Breast epithelium (tissue), 4 donors: ENCODE measurements at places on chromosomes 11 and 22. TPM values are rescaled to one million over a fixed set of nuclear protein-coding genes. Genes with fewer than 3 reads are reported as not detected.

Gene SCN4B
- total RNA-seq = 3.7 TPM

Gene CBX6
- 34.7 TPM for total RNA-seq

DNA sequence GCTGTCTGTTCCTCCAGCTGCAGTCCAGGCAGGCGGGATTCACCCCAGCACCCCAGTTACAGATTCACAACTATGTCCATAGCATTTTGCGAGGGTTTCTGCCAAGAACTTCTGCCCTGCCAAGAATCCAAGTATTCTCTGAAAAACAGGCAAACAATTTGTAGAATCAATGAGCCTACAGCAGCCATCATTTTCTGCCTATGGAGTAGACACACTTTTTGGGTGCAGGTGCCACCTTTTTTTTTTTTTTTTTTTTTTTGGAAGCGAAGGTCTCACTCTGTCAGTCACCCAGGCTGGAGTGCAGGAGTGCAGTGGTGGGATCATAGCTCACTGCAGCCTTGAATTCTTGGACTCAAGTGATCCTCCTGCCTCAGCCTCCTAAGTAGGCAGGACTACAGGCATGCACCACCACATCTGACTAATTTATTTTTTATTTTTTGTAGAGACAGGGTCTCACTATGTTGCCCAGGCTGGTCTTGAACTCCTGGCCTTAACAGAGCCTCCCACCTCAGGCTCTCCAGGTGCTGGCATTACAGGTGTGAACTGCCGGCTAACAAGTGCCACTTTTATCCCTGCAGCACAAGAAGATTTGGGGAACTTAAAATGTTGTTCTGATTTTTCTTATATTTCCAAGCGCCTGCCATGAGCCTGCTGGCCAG, 195.1 kb downstream of the SNX19 start:
- H3K4me1 ChIP-seq = peaks cover 8% of the 10 kb centered on the region
- no peak overlapping the region for H3K4me3 ChIP-seq
- no peak for DNase-seq
- no peaks in the 10 kb centered on the region for H3K27me3 ChIP-seq
- H3K36me3 ChIP-seq = no peaks in the 10 kb centered on the region
- H3K27ac ChIP-seq = no peak overlapping the region

Gene CSF2RB
- total RNA-seq = 3.3 TPM

DNA sequence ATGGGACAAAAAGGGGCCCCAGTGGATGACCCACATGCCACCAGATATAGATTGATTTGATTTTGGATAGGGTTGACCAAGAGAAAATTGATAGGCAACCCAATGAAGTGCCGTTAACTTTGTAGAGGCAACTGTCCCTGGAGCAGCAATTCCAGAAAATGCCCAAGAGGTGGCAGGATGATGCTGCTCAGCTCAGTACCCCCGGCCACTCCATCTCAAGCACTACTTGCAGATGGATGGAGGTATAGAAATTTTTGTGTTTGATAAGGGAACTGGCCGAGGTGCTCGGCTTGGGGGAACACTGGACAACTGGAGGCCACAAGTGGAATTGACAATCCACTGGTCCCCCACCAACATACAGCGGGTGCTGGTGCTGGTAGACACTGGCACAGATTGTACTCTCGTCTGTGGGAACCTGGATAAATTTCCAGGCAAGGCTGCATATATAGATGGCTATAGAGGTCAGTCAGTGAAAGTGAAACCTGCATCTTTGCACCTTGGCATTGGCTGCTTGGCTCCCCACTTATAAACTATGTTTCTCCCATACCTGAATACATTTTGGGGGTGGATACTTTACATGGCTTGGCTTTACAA, 86.3 kb downstream of the CCDC83 start:
- H3K4me1 ChIP-seq = no peaks in the 10 kb centered on the region
- no peak for DNase-seq
- H3K4me3 ChIP-seq = no peak overlapping the region
- no peak overlapping the region for H3K27ac ChIP-seq

Gene C11orf16
- not detected for total RNA-seq

Gene SLC22A12
- not detected for total RNA-seq

DNA sequence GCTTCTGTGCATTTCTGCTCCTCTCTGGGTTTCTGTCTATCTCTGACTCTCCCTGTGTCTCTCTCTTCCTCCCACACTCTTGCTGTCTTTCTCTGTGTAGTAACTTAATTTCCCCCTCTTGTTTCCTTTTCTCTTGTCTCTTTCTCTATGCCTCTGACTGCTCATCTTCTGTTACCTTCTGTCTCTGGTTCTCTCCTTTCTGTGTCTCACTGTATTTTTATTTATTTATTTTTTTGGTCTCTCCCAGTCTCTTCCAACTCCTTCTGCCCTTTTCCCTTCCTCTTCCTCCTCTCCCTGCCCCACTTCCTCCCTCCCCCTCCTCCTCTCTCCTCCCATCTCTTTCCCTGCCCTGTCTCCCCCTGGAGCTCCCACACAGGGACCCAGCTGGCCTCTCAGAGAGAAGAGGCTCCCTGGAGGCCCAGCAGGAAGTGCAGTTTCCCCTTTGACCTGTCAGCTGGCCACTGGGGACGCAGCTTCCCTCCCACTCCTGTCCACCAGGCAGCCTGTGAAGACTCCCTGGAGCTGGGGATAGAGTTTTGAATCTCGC, 38.3 kb upstream of the MYH9 start:
- H3K27ac ChIP-seq = peak overlapping the region; percentile 8

GRCh38 chr11:4187055-4187988, 92.7 kb downstream of the RRM1 start:
- H3K4me1 ChIP-seq = no peaks in the 10 kb centered on the region
- peak overlapping the region; percentile 68 for H3K4me3 ChIP-seq
- no peaks in the 10 kb centered on the region for H3K36me3 ChIP-seq
- no peaks in the 10 kb centered on the region for H3K27me3 ChIP-seq

Gene KRTAP5-9
- total RNA-seq = not detected
